ENCODE measurements at places on chromosomes 3 and 15.
A peak's percentile ranks its signal among the peaks of the same experiment; 100 is the strongest.

GRCh38 chr15:48427960-48428547 lies 96.8 kb downstream of the DUT start:
- no peak for DNase-seq

DNA sequence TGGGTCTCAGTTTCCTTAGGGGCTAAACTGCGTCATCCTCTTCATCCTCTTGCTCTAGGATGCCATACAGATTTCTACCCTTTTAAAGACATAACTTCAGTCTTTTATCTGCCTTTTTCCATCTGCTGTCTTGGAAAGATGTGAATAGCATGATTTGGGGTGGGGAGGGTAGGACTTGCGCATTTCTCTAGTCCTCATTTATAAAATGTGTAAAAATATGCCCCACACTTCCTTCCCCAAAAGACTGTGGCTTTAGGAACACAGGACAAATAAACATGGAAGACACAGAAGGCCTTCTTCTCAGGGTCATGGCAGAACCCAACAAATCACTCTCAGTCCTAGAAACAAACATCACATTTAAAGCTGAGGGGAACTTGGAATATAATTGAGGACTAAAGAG lies 48.4 kb upstream of the BCL6 start:
- DNase-seq = no peak

DNA sequence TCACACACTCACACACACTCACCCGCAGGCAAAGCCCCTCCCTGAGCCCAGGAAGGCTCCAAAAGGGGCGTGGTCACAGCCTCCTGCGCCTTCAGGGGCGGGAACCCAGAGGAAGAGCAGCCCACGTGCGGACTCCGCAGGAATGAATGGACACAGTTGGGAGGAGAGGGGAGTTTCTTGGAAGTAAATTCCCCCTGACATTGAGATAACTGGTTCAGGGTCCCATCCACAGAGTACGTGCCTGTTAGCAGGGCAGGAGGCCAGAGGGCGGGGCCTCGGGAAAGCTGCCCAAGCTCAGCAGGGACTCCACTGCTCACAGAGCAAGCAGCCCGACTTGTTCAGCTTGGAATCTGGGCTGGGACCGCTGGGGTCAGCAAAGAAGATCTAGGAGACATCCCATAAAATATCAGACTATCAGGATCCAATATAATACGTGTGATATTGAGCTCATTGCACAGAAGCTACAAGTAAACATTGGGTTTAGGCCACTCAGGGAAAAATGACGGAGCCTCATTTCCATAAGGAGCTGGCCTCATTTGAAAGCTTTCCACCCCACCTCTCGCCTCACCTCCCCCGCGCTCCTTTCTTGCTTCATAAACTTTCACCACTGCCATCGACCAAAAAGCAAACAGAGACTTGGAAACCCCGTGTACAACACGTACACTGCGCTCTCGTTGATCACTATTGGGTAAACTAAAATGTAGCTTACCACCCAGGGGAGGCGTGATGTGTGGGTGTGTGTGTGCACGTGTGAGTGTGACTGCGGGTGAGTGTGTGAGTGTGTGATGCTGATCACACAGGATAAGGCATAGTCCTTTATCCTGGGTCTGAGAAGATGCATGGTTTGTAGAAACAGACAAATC lies 36.0 kb downstream of the TM2D3 start:
- DNase-seq = peak; percentile 88

- no peak for DNase-seq
Measured at GRCh38 chr3:107634099-107634489, 111.3 kb downstream of the BBX start.

DNA sequence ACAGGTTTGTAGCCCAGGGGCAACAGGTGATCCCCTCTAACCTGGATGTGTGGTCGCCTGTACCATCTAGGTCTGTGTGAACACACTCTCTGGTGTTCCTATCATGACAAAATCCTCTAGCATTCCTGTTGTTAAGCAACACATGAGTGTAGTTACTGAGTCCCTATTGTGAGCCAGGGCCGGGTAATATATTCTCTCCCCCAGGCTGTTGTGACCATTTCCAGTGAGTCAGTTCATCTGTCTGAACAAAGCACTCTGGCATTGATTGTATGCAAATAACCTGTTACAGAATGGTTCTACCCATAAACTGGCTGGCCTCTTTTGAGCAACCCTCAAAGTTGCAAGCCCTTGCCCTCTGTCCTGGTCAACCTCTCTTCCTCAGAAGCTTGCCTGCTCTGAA lies 2.6 kb upstream of the FLNB start:
- no peak for DNase-seq

- peak; percentile 27 for DNase-seq
Measured at GRCh38 chr3:56878074-56878473, 76.3 kb upstream of the ARHGEF3 start.

DNA sequence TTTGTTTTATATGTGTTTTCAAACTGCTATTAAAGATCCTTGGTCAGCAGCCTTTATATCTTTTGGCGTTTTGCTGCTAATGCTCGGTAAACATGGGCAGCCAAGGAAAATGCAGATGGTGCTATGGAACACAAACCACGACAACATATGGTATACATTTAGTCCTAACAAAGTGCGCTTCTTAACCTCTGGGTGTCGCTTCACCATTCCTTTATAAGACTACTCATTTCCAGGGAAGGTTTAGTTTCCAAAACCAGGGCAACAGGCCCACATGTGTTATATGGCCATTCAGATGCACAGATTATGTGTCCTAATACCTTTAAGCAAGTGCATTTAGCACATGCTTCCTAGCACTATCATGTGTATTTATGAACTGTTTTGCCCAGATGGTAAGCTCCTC lies 14.7 kb downstream of the SHOX2 start:
- DNase-seq = peak; percentile 63

DNA sequence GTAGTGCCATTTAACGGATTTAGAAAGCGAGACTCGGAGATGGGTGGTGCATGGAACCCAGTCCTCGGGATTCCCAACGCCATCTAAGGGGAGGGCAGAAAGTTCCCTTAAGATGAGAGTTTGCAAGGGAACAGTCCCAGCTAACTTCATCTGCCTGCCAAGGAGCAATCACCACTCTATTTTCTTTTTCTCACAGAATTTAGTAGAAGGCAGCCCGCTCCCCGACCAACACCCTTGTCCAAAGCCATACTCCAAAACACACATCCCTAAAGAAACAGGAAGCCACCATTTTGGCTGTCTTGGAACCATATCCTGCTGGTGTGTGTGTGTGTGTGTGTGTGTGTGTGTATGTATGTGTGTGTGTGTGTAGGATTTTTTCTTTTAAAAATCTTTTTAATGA lies 7.1 kb upstream of the FGD5 start:
- peak; percentile 42 for DNase-seq

DNA sequence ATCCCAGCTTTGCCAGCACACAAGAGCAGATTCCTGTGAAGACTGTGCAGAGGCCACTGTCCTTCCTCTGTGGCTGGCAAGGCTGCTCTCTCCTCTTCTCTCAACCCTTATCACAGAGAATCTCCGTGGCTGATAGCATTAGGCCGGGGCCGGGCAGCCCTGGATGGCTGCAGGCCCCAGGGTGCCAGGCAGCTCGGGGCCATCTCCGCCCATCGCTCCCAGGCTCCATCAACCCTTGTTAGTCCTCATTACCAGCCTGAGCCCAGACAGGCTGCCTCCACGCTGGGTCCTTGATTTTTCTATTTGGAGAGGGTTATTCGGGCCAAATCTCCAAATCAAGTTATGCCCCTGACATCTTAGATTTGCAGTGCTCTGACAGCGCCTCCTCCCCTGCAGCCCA lies 39.1 kb downstream of the MRPL46 start:
- no peak for DNase-seq

DNA sequence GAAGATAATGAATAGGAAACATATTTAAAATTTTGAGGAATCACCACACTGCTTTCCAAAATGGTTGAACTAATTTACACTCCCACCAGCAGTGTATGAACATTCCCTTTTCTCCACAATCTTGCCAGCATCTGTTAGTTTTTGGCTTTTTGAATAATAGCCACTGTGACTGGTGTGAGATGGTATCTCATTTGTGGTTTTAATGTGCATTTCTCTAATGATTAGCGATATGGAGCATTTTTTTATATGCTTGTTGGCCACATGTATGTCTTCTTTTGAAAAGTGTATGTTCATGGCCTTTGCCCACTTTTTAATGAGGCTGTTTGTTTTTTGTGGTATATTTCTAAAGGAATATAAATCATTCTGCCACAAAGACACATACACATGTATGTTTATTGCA lies 166.3 kb downstream of the NECTIN3 start:
- DNase-seq = no peak

- DNase-seq = peak; percentile 3
Measured at GRCh38 chr3:81005992-81006391, 755.5 kb downstream of the GBE1 start.

DNA sequence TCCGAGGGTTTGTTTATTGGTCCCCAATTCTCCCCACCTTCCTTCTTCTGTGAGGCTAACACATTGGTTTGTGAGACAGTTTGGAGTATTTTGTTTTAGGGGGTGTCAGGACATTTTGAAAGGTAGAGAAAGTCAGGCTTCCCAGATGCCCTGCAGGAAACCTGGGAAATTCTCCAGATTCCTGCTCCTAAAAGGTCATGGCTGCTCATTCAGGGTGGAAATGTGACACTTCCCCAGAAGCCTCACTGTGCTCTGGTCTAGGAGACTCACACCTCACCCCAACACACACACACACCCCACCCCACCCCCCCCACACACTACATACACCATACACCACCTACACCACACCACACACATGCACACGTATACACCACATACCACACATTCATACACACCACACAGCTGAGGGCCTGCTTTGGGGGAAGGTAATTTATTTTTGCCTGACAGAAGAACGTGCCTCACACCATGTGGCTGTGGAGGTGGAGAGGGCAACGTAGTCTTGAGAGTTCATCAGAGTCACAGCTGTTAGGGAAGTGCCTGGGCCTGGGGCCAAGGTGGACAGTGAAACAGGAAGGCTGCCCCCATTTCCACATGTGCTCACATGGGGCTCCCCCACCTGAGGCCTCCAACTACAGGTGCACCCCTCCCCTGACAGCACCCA lies 40.4 kb upstream of the LIMD1 start:
- DNase-seq = peak; percentile 47

DNA sequence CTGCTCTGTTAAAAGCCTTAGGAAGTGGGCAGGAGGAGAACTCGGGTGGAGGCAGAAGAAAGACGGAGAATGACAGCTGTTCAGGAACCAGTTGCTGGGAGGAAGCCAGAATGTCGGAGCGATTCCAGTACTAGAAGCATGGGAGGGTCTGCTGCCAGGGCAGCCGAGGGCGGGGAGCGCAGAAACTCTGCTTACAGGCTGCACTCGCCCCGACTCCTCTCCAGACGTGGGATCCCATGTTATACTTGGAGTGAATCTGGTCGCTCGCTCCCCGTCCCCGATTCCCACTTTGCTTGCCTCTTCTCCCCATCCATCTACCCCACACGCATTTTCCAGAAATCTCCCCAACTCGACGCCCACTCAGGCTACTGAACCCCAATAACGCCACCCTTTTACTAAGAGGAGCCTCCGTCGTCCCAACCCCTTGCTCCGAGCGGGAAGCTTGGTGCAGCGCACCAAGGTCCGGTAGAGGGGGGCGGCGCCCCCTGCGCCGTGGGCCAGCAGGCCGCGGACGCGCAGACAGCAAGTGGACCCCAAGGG lies 665 bp downstream of the GATM start:
- DNase-seq = peak; percentile 52

- no peak for DNase-seq
Measured at GRCh38 chr3:128736601-128737000, 10.6 kb downstream of the RAB7A start.

- no peak for DNase-seq
Measured at GRCh38 chr3:59772416-59773408, 722.9 kb upstream of the CFAP20DC start.

DNA sequence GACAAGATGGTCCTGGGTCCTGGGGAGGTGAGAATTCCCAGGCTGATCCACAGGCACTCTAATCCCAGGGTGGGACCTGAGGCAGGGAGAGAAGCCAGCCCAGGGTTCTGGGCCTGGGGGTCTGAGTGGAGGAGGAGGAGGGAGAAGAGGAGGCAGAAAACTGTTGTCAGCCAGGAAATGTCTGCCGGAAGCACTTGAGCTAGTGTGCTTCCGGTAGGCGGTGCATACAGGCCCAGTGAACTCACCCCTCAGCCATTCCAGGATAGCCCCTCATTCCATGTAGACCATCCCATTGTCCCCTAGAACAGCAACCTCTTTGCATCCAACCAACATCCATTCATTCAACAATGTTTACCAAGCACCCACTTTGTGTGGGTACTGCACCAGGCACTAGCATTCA lies 47.9 kb upstream of the LCTL start:
- DNase-seq = no peak

DNA sequence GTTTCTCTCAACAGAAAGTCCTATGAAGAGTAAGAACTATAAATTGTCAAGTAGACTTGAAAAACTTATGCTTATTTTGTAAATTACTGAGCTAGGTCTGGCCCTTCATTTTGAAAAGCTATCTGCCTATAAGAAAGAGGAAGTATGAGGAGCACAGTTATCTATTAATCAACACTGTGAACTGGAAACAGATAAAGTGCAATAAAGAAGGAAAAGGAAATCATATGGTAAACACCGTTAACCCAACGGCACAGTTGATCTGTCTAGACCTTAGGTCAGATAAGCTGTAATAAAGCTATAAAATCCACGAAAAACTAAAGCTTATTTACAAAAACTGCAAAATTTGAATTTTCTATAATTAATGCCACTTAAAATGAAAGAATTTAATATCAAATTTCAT lies 242.5 kb downstream of the ZBTB20 start:
- DNase-seq = no peak

- no peak for DNase-seq
Measured at GRCh38 chr3:123289391-123290106, 87.8 kb downstream of the SEC22A start.

- no peak for DNase-seq
Measured at GRCh38 chr3:36591959-36592358, 172.4 kb downstream of the DCLK3 start.

- no peak for DNase-seq
Measured at GRCh38 chr3:133443649-133444422, 44.0 kb downstream of the BFSP2 start.

DNA sequence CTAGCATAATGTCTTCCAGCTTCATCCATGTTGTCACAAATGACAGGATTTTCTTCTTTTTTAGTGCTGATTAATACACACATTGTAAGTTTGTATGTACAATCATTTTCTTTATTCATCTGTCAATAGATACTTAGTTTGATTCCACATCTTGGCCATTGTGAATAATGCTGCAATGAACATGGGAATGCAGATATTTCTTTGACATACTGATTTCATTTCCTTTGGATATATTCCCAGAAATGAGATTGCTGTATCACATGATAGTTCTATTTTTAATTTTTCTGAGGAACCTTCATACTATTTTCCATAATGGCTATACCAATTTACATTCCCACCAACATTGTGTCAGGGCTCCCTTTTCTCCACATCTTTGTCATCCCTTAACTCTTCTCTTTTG lies 117.9 kb downstream of the MEIS2 start:
- no peak for DNase-seq

- no peak for DNase-seq
Measured at GRCh38 chr15:39499681-39500080, 81.2 kb upstream of the THBS1 start.

DNA sequence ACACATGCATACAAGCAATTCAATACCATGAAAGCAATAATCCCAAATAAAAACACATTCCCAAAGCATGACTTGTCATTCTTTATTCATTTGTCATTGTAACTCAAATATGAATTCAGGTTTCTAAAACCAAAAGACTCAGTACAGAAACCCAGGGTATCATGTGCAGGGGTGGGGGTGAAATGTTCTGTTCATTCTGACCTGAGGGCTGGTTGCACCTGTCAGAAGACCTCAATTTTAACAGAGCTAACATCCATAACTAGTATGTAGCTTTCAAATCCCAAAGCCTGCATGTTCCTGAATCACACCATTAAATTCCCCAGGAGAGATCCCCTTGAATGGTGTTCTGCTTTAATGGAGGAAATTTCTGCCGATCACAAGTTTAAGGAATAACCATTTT lies 738.7 kb downstream of the MCTP2 start:
- DNase-seq = no peak
